Sciatic nerve (tissue), 2 donors: ENCODE measurements at places on chromosomes 2 and 18. TPM values are rescaled to one million over a fixed set of nuclear protein-coding genes. Genes with fewer than 3 reads are reported as not detected.
A peak's percentile ranks its signal among the peaks of the same experiment; 100 is the strongest.

DNA sequence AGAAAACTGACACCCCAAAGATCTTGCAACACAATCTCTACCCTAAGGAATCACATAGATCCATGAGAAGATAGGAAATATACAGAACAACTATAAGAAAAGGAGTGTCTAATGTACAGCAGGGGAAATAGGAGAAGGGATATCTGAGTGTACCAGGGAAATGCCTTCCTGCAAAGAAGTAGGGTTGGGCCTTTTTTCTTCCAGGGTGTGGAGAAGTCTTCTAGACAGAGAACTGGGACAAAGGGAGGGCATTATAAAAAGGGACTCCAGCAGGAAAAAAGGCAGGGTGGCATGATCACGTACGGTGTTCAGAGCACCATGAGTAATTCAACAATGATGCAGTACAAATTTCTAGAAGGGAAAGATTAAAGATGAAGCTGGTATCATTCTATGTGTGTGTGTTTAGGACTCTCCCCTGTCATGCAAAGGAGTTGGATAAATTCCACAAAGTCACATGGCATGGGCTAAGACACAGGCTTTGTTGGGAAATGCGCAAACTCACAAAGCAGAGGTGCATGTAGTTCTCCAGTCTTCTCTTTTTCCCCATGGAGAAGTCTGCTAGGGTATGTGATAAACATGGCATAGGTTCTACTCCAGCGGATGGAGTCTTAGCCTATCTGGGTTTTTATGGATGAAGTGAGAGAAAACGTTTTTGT lies 6.7 kb upstream of the SEC11C start:
- no peak for DNase-seq

The ELOA2 gene
- total RNA-seq = not detected

DNA sequence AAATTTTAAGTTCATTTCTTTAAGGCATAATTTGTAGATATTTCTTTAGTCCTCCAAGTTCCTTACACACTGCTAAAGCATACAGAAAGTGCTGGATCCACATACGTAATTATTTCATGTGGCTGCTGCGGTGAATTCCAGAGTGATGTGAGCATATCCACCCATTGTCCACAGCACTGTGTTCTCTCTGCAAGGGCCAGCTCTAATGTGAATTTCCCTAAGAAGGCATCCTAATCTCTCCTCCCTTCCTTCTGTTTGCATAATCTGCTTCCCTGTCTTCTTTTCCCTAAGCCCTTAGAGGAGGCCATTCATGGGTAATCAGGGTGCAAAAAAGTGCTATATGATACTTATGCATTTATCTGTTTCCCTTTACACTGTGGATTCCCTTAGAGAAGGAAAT lies 57.2 kb downstream of the COBLL1 start:
- no peak for DNase-seq

DNA sequence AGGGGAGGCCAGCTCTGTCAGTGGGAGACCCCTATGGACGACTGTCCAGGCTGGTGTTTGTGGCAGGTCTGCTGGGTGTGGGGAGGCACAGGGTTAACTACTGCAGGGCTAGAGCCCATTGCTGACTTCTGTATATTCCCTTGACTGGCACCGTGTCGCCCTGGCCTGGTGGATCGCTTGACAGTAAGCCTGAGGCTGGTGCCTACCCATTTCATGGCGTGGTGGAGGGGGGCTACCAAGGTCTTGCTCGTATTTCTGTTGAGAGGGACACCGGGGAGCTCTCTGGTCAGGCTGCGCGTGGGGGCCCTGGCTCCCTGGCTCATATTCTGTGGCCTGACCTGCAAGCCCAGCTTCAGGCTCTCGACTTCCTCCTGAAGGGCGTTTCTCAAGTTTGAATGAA lies 119.7 kb downstream of the ACOXL start:
- DNase-seq = peak; percentile 34

DNA sequence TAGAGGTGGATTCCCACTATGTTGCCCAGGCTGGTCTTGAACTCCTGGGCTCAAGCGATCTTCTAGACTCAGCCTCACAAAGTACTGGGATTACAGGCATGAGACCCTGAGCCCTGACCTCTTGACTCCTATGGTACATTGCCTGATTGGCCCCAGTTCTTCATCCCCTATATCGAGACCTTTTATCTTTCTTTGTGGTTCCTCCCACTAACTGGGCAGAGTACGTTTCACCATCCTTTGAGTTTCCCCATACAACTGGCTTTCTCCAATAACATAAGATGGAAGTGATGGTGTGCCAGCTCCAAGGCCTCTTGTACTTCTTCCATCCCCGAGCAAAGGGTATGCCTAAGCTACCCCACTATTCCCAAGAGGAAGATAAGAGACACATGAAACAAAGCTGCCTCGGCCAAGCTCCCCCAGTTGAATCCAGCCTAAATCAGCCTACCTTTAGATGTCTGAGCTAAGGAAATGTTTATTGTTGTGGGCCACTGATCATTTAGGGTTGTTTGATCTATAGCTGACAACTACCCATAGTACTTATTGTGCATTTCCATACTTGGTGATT lies 8.3 kb upstream of the TMEM247 start:
- no peak for DNase-seq

The PCARE gene
- total RNA-seq = 0.53 TPM

DNA sequence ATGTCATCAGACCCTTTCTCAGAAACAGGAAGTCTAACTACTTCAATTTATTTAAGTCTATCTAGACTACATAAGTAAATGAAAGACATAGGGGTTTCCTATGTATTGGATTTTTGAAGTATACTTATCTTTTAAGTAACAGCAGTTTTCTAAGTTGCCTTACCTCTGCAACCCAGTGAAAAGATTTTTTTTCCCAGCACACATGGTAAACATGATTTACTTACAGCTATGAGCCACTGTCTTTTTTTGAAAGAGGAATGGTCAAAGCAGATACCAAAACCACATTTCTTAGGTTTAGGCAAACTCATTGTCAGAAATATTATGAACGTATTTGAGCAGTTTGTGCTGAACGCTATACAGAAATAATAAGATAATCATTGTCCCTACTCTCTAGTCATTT lies 78.7 kb upstream of the OTX1 start:
- no peak for DNase-seq

- DNase-seq = peak; percentile 59
Observed at GRCh38 chr2:109529532-109530449, 84.0 kb downstream of the SEPTIN10 start.

- no peak for DNase-seq
Observed at GRCh38 chr2:19205983-19206533, 152.4 kb downstream of the OSR1 start.

- no peak for DNase-seq
Observed at GRCh38 chr2:1556776-1557466, 143.7 kb downstream of the TPO start.

- no peak for DNase-seq
Observed at GRCh38 chr2:187050409-187050998, 201.5 kb upstream of the ZSWIM2 start.

The PGAP1 gene
- 24.7 TPM for total RNA-seq

GRCh38 chr18:23032030-23032582 lies 99.0 kb downstream of the RBBP8 start:
- DNase-seq = no peak

GRCh38 chr2:100365434-100365833 lies 43.1 kb upstream of the LONRF2 start:
- DNase-seq = no peak

DNA sequence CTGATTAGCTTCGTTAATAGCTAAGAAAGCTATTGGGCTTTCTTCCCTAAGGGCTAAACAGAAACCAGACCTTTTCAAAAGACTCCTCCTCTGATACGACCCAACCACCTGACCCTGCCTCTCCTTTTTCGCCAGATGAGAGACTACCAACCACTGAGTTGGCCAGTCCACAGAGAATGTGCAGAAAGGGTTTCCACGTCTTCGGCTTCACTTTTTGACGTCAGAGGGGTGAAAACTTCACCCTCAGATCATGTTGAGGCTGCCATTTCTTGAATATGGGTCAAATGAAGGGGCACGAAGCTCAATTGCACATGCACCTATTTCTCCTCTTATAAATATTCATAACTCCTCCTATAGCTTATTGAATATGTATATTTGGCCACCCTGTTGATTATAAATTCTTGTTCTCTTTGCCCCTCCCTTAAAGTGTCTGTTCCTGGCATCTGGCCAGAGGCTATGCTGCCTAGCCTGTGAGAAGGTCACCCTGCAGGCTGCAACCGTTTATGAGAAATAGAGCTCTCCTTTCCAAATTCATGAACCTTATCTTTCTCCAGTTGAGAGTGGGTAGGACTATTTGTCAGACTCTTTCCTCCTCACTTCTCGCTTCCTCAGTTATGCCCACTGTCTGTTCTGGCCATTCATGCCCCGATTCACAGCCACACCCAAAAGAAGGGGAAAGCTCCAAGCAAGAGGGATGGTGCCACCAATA lies 301.6 kb downstream of the STK39 start:
- DNase-seq = no peak

The SDC1 gene
- total RNA-seq = 0.98 TPM

The DNAJC27 gene
- total RNA-seq = 23.0 TPM

- DNase-seq = no peak
Observed at GRCh38 chr2:203691149-203691548, 15.3 kb upstream of the CD28 start.

DNA sequence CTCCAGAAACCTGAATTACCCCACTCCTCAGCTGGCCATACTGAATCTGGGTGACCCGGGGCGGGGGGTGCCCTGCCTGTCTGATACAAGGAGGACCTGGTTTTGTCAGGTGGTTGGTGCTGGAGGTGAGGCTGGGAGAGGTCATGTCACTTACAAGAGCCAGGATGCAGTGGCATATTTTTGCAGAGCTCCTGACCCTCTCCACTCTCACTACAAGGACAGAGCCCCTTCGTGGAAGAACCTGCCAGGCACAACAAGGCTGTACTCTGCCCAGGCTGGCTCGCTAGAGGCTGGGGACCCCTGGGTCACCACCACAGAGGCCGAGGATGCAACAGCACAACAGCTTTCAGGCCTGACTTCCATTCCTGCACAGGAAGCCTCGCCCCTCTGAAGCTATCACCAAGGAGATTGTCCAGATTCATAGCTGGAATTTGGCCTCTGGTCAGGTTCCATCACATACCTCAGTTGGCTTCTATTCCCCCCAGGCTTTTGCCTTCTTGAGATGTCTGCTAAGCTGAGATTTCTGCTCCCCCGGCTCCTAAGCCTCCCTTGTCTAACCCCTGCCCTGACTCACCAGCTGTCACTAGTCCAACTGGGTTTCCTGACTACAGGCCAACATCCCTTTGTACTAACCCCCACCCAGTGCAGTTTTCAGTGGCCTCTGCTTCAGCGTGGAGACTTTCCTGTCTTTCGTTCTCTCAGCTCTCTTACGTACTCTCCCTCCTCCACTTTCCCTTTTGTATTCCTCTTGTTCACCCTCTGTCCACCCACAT lies 132.5 kb upstream of the EPAS1 start:
- DNase-seq = peak; percentile 82
